ENCODE measurements at places on chromosomes 7 and 10.
A peak's percentile ranks its signal among the peaks of the same experiment; 100 is the strongest.

GRCh38 chr7:23594879-23595604 lies 2.1 kb upstream of the CCDC126 start:
- H3K4me1 ChIP-seq = peaks cover 12% of the 10 kb centered on the region
- DNase-seq = no peak
- H3K36me3 ChIP-seq = no peaks in the 10 kb centered on the region
- H3K27ac ChIP-seq = no peak overlapping the region
- H3K27me3 ChIP-seq = no peaks in the 10 kb centered on the region

DNA sequence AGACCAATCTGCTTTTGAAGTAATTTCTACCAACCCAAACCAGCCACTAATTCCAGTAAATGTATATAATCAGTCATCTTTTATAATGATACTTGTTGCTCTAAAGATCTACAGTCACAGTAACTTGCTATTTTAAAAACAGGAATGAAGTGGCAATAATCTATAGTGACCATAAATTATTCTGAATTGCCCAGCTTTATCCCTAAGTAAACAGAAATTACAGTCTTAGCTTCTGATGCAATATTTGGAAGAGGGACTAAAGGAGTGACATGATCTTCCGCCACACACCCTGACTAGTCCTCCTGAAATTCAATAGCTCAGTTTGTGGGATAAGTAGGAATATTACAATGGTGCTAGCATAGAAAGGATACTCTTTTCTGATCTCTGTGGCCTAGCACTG lies 96.1 kb downstream of the ATE1 start:
- H3K27ac ChIP-seq = no peak overlapping the region
- no peaks in the 10 kb centered on the region for H3K27me3 ChIP-seq
- no peaks in the 10 kb centered on the region for H3K36me3 ChIP-seq

GRCh38 chr7:37488163-37488764 lies 39.6 kb upstream of the ELMO1 start:
- no peaks in the 10 kb centered on the region for H3K36me3 ChIP-seq
- H3K4me1 ChIP-seq = no peaks in the 10 kb centered on the region
- no peaks in the 10 kb centered on the region for H3K27me3 ChIP-seq

DNA sequence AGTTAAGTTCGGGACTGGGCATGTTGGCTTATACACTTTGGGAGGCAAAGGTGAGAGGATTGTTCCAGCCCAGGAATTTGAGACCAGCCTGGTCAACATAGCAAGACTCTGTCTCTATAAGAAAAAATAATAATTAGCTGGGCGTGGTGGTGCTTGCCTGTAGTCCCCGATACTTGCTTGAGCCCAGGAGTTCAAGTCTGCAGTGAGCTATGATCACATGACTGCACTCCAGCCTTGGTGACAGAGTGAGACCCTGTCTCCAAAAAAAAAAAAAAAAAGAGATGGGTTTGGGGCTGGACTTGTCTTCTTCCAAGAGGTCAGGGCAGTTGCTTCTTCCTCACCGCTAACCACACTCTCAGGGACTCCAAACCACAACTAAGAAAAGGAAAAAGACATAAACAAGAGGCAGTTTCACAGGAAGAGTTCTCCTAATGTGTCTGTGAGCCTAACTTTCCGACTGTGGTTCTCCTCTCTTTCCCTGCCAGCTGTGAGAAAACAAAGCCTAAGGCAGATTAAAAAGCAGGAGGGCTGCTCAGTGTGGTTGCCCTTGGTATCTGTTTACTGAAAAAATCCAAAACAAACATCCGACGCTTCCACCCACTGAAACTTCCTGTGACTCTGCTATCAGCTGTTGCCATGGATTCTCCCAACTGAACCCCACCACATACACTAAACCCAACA lies 2.4 kb upstream of the SERPINE1 start:
- H3K4me3 ChIP-seq = no peak overlapping the region
- H3K27me3 ChIP-seq = no peaks in the 10 kb centered on the region
- peak overlapping the region; percentile 62 for H3K27ac ChIP-seq

GRCh38 chr10:72695496-72695895 lies 3.6 kb downstream of the MCU start:
- H3K27ac ChIP-seq = no peak overlapping the region
- no peak for DNase-seq
- H3K27me3 ChIP-seq = no peaks in the 10 kb centered on the region
- H3K36me3 ChIP-seq = no peaks in the 10 kb centered on the region
- H3K4me3 ChIP-seq = no peak overlapping the region
